AML-193 (cell line): ENCODE measurements at places on chromosomes 3 and 15.
A peak's percentile ranks its signal among the peaks of the same experiment; 100 is the strongest.

DNA sequence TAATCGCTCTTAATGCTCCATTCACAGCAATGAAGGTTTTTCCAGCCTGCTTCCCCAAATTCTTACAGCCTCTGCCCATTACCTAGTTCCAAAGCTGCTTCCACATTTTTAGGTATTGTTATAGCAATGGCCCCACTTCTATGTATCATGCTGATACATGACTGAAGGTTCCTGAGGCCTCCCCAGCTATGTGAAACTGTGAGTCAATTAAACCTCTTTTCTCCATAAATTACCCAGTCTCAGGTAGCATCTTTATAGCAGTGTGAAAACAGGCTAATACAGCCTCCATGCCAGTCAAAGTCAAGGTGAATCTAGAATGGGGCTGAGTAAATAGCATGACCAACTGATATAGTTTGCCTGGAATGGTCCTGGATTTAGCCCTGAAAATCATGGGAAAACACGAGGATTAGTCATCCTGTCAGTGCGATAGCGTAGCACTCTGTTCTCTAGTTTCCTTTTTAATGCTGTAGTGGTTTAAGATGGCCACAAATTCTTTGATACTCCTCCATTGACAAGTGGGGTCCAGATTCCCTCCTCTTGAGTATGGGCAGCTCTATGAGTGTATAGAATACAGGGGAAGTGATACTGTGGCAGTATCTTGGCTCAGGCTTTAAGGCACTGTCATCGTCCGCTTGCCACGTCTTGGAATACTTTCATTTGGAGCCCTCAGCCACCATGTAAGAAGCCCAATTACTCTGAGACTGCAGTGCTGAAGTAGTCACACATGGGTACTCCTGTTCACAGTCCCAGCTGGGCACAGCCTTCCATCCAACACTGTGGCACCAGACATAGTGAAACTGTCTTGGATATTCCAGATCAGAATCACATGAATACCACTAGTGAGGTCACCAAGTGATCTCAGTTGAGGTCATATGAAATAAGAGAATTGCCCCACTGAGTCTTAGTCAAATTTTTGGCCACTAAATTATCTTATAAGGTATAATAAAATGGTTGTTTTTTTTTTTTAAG is 94.0 kb upstream of the PLCL2 start:
- no peak for DNase-seq

DNA sequence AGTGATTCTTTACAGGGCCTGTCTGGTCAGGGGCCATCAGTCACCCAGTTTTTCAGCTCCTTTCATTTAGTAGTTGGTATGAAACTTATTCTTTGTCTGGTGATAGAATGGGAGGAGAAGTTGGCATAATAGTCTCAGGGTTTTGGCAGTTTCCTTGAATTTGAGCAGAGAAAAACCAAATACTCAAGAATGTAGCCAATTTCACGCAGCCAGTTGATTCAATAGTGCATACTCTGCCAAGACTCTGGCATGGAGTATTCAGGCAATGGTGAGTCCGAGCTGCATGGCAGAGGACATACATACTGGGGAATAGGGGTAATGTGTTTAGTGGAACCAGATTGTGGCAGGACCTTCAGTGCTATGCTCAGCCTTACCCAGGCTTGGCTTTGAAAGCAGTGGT is 118.3 kb downstream of the GALK2 start:
- no peak for DNase-seq

- DNase-seq: no peak
These were observed 564 bp upstream of the GABPB1 start for GRCh38 chr15:50355619-50355905.

- DNase-seq: no peak
These were observed 392.2 kb downstream of the DIPK2A start for GRCh38 chr3:144363856-144364255.

DNA sequence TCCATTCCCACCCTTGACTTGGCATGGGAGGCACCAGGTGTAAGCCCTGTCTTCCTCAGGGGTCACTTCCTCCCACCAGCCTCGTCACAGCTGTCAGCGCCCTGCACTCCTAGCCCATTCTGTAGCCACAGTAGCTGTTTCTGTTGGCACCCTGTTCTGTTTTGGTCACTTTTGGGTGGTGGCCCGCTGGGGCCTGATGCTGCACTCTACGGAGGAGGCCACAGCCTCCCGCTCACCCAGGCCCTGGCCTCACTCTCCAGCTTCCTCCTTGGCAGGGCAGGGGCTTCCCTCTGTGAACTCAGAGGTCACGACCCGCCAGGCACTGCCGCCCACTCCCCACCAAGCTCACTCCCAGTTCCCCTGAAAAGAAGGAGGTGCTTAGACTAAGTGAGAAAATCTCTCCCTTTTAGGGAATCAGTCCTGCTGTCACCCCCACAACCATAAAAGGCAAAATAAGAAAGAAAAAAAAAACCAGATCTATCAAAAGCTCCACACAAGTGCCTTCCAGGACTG is 68.4 kb downstream of the MGLL start:
- DNase-seq: no peak

DNA sequence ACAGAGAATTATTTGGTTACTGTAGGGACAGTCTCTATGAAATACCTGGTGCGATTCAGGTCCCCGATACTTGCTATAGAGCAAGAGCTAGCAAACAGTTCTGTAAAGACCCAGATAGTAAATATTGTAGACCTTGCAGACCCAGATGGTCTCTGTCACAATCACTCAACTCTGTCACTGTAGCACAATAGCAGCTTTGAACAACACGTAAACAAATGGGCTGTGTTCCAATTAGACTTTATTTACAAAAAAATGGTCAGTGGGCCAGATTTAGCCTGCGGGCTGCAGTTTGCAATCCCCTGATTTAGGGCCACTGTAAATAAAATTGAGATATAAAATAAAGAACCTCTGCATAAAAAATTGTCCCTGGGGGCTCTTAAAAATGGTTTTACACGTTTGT is 127.7 kb downstream of the SV2B start:
- DNase-seq: no peak

DNA sequence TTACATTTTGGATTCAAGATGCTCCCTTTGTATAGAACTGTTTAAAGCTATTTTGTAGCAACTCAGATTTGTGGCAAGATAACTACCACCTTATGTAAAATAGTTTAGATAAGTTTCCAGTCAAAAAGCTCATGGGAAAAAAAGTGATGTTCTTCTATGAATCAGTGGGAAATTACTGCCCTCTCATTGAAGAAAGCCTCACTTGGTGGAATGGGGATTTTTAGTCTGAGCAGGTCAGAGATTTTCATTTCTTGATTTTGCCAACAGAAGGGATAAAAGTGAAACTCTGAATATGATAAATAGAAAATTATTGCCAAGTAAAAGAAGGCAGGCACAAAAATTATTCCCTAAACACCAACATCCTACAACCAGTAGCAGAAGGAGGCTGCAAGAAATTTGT is 25.8 kb upstream of the CSTA start:
- DNase-seq: no peak

GRCh38 chr3:100124201-100124761 is 10.0 kb upstream of the FILIP1L start:
- DNase-seq: no peak

GRCh38 chr15:85611361-85611760 is 183.4 kb downstream of the KLHL25 start:
- no peak for DNase-seq

DNA sequence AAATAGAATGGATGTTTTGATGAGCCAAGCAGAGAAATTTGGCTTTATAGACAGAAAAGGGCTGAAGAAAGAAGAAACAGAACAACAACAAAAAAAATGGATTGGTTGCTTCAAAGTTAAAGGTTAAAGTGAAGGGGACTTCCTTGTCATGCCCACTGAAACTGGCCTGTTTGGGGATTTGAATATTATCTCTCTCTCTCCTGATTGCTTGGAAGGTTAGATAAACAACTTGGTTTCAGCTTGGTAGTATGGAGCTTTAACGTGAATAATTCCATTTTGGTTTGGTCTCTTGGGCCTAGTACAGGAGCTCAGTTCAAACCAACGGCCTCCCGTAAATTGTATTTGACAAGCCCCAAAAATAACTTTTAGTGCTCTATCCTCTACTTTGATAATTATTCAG is 70.8 kb upstream of the MBNL1 start:
- DNase-seq: no peak

DNA sequence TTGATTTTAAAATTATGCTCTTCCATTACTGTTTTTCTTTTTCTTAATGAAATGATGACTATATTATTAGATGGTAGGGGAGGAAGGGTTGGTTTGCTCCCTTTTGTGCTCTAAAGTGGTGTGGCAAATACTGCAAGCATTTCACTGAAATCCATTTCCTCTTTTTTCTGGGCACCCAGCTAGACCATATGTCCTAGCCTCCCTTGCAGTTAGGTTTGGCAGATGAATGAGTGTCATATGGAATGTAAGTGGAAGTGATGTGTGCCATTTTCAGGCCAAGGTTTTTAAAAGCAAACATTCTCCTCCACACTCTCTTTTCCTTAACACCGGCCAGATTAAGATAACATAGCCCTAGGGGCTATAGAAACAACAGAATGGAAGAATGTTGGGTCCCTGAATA is 363.0 kb downstream of the FGF12 start:
- DNase-seq: no peak

DNA sequence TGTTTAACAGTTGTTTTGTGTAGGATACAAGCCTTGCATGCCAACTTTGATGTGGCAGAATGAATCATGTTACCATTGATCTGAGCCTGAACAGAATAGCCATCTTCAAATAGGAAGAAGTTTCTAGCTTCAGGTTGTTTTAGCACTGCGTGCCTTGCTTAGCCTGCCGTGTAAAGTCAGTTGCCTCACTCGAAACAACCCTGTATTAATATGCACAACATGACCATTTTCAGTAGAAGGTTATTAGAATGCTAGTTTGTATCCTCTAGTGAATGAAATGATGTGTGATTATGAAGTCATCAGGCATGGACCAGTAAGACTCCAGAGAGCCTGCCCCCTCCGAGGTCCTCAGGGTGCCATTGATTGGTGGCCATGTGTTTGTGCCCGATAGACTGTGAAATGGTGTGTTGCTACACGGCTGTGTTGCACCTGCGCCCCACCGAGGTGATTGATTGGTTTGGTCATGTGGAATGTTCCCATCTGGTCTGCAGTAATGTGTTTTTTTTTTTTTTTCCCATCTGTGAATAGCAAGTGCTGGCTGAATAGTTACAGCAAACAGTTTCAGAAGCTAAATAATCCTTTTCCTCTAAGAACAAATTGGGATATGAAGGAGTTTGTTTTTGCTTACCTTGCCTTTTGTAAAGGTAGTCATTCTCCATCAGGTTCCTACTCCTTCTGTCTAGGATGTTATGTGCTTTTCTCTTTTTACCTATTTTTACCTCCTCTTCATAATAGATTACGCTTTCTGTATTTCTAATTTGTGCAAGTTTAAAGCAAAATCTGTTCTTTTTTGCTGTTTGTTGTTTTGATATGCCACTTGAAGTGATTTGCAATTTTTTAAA is 214.9 kb downstream of the TCF12 start:
- DNase-seq: no peak

GRCh38 chr3:127393131-127393820 is 105.4 kb upstream of the PRR20G start:
- DNase-seq: no peak

GRCh38 chr3:73805435-73805834 is 180.7 kb upstream of the PDZRN3 start:
- DNase-seq: no peak

GRCh38 chr3:41808618-41809017 is 153.3 kb downstream of the ULK4 start:
- DNase-seq: no peak

- no peak for DNase-seq
These were observed 105.9 kb downstream of the DNAJB8 start for GRCh38 chr3:128360705-128361271.

DNA sequence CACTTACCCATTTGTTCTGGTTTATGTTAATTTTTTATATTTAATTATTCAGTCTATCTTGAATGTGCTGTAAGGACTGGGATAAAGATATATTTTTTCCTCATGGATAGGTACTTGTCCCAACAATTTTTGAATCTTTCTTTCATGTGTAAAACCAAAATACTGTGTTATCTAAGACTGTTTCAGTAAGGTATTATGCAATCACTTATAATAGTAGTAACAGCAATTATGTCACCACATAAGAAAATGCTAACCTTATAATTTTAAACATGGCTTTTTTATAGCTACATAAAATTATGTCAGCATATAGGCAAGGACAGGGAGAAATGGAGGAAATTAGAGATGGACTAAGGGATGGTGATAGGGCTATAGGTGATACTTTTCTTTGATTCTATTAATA is 2.9 kb upstream of the CTDSPL start:
- DNase-seq: peak; percentile 17

GRCh38 chr3:4712109-4712508 is 219.0 kb downstream of the ITPR1 start:
- DNase-seq: no peak

DNA sequence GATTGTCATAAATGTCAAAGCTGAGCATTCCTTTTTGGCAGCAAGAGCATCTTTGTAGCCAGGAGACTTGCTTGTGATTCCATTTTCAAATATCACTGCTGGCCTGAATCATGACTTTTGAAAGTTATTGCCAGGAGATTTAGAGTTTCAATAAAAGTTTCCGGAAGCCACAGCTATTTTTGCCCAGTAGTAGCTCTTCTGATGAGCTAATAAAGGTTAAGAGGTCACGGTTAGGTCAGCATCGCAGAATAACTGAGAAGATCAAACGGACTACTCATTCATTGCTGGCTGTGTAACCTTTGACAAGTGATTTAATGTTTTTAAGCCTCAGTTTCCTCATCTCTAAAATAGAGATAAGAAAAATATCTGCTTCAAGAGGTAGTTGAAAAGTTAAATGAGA is 105.1 kb upstream of the ETV5 start:
- DNase-seq: no peak

- no peak for DNase-seq
These were observed 238.7 kb upstream of the NR2E3 start for GRCh38 chr15:71571641-71572040.

GRCh38 chr3:111714305-111714704 is 119.2 kb upstream of the ZBED2 start:
- DNase-seq: no peak

DNA sequence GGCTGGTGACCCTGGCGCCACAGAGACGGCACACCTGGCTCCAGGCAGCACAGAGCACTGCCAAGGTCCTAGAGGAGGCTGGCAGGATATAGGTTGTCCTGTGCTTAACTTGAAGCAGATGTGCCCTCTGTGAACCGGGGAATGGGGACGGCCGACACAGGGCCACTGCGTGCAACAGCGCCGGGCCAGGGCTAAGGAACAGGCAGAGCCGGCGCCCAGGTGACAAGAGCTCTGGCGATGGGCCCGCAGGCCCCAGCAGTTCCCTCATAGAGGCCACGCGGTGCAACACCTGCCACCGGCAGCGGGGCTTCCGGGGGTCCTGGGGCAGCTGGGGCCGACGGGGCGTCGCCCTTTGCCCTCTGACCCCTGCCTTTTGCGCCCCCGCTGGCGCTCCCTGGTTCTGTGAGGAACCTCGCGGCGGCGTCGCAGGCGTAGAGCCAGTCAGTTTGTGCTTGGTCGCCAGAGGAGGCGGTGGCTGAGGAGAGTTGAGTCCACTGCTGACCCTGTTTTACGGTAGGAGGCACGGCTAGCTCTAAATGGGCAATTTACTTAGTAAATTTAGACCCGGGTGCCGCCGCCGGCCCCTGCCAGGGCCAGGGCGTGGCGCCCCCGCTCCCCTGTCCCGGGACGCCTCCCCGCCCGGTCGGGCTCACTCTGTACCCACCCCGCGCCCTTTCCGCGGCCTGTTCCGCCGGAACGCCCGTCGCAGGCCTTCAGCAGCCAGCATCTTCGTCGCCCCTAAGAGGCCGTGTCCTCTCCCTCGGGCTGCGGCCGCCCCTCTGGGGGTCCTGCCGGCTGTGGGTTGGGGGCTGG is at the start of gene NPAP1:
TSS of gene NPAP1 (plus strand) at position 444 of the 813 bp plus-strand sequence. CDS start at position 537, 93 bp downstream.
- DNase-seq: no peak

- DNase-seq: peak; percentile 5
These were observed 285.0 kb downstream of the CLSTN2 start for GRCh38 chr3:140219923-140220452.

- DNase-seq: peak; percentile 99
These were observed 7.8 kb upstream of the SUMF1 start for GRCh38 chr3:4474683-4475490.
